ENCODE measurements at places on chromosomes 1 and 21. TPM values are rescaled to one million over a fixed set of nuclear protein-coding genes. Genes with fewer than 3 reads are reported as not detected.

DMBX1 gene
- not detected for total RNA-seq

DNA sequence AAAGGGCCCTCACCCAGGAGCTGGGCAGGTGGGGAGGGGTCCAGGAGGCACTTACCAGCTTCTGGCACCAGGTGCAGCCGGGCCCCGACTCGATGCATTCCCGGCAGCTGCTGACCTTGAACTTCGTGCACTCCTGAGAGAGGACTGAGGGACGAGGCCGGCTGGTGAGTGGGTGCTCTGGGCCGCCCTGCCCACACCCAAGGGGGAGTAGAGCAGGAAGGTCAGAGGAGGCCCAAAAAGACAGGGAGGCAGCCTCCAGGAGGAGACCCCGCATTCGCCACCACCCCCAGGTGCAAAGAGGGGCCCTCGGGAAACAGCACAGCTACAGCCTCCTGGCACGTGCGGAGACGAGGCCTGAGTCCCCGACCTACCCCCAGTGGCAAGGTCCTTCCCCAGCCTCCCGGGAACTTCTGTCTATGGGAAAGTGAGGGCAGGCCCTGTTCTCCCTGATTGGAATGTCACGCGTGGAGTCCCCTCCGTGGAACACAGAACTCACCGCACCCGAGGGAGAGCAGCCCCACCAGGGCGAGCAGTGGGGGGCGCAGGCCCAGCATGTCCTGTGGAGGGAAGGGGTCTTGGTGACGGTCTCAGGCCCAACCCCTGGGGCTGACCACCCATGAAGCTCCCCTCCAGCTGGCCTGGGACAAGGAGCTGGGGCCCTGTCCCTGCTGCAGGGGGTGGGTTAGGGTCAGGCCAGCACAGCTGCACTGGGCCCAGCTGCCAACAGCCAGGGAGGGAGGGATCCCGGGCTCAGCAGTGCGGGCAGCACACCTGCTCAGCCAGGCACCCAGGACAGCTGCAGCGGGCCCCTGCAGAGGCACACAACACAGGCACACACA is 10.3 kb downstream of the ITGB2 start:
- no peak for DNase-seq

- no peak for DNase-seq
Measured at GRCh38 chr1:35958558-35958957, 27.7 kb downstream of the AGO3 start.

DNA sequence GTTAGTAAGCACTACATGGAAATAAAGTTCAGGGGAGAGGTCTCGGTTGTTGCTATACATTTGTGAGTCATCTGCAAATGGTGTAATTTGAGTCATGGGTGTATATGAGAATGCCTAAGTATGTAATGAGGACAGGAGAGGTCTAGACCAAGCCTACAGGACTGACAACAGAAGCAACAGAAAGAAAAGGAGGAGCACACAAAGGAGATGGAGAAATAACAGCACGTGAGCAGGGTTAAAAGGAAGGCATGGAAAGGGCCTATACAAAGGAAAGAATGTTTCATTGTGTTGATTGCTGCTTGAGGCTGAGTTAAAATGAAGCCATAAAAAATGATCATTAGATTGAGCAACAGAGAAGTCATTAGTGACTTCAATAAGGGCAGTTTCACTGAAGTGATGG is 28.0 kb upstream of the PRKAA2 start:
- DNase-seq: no peak

DNA sequence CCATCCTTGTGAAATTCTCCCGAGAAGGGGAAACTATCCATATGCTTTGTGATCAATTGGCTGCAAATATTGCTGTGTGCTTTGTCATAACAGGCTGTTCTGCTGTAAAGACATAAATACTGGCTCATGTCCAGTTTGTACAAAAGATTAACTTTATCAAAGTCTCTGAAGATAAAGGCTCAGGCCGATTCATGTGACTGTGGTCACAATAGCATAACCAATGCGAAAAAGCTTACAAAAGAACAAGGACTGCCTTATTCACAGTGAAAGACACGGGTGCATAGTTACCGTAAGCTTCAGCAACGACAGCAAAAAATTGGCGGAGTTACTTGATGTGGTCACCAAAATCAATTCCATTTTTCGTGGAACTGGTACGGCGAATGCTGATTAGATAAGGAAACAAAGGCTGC is 173.6 kb upstream of the CHRM3 start:
- no peak for DNase-seq

DNA sequence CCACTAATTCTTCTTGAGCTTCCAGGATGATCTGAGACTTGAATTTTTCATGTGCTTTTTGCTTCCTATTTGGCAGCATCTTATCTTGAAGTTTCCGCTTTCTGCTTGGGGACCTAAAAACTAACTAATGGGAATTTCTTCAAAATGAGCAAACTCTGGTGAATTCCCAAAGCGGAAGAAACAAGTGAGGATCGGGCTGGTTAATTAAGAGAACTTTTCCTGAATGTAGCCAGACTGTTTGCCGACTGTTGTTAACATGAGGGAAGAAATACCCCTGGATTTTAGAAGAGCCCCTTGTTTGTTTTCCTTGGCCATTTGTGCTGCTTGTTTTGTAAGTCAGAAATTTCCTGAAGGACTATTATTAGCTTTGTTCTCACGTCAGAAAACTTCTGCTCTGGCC is 6.1 kb upstream of the SELE start:
- no peak for DNase-seq

DNA sequence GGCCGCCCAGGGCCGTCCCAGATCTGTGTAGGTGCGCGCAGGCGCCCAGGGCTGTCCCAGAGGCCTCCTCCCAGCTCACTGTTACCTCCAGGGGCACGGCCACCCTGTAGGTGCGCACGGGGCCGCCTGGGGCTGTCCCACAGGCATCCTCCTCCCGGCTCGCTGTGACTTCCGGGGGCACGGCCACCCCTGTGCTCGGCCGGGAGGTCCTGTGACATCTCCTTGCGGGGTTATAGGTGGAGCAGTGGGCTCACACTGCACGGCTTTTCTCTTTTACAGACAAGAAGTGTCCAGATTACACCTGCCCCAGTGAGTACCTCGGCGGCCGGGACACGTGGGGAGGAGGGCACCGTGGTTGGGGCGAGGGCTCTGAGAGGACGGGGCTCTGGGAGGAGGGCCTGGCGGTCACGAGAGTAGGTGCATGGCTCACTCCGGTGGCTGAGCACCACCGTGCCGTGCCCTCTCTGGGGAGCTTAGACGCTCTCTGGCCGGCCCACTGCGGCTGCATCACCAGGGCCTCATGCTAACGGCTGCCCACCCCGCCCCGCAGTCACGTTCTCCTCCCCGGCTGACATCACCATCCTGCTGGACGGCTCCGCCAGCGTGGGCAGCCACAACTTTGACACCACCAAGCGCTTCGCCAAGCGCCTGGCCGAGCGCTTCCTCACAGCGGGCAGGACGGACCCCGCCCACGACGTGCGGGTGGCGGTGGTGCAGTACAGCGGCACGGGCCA is 21.4 kb downstream of the COL6A1 start:
- peak; percentile 74 for DNase-seq

- DNase-seq: no peak
Measured at GRCh38 chr1:14334336-14335176, 263.9 kb upstream of the KAZN start.

DNA sequence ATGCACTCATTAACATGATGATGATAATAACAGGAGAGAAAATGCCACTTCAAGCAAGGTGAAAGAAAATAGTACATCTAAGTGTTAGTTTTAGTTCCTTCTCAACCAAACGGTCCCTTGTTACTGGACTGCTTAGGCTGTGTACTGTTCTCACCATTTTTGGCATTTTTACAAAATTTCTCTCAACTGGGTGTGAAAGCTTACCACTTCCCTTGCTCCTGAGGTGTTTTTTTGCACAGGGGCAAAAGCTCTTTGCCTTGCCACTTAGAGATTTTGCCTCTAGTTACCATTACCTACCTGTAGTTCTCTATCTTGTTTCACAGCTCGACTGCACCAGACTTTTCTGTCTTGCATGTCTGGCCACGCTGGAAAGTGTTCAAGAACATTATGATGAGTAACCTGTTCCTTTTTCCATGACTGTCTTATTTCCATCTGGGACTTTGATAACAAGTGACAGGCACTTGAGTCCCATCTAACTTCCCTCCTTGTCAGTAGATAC is 10.7 kb downstream of the NEK7 start:
- DNase-seq: no peak

ITLN2 gene
- not detected for total RNA-seq

DNA sequence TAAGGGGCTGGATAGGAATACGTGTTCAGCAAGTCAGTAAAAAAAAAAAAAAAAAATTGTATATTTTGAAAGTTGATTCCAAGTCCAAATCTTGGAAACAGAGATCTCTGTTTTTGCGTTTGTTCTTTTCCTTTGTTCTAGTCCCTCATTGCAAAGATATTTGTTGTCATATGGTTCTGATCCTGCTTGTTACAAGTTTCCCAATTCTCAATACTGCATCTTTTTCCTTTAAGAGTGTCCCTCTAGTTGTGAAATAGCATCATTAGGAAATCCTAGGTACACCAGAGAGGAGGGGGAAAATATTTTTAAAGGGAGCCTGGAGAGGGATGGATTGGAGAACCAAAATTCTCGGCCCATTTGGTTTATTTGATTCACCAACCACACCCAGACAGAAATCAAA is 152.2 kb upstream of the C1orf105 start:
- no peak for DNase-seq

CRYAA gene
- total RNA-seq: not detected

GRCh38 chr1:200400556-200400955 is 9.3 kb downstream of the ZNF281 start:
- no peak for DNase-seq

DNA sequence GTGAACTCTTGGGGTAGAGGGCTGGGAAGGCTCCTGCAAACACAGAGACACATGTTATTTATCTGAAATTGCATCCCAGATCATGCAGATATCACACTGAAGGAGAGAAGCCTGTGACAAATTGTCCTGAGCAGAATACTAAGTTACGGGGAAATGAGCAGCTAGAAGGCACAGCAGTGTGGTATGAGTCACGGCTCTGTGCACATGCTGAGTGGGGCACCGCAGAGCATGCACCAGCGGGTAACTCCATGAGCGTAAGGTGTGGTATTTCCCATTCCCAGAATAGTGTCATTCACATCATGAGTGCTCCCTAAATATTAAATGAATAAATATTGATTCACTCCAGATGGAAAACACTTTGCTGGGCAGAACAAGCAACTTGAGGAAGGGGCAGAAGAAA is 21.3 kb upstream of the FCRL2 start:
- DNase-seq: no peak

GOLT1A gene
- total RNA-seq: not detected

GNAT2 gene
- total RNA-seq: not detected

RGS8 gene
- total RNA-seq: not detected

DNA sequence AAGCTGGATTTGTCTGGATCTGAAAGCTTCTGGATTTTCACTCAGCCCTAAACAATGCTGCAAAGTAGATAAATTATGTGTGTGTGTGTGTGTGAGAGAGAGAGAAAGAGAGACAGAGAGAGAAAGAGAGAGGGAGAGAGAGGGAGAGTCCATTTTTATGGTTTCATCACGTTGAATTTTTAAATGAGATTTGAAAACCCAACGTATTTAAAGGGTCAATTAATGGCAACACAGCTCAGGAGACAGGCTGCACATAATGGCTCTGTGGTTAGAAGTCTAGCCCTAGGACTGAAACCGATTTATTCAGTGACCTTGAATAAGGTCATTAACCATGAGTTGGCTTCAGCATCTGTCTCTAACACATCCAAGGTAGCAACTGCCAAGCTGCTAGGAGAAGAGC is 35.3 kb upstream of the FMN2 start:
- DNase-seq: no peak

GPATCH2 gene
- total RNA-seq: 18.5 TPM

GRCh38 chr21:37792046-37792445 is 124.2 kb downstream of the KCNJ6 start:
- no peak for DNase-seq

DNA sequence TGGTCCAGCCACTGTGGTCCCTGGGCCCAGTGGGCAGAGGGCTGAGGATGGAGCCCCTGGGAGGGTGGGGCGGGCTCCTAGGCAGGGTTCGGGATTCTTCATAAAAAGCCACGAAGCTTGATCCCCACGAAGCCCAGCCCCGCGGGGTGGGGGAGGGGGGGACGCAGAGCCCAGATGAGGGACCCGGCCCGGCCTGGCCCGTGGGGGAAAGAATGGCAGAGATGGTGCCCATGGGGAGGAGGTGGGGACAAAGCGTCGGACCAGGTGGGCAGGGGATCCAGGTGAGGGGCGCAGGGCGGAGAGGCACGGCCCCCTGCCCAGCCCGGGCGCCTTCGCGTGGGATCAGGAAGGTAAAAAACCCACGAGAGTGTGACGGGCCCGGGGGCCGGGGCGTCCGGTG is 6.0 kb upstream of the SMIM12 start:
- DNase-seq: no peak

DNA sequence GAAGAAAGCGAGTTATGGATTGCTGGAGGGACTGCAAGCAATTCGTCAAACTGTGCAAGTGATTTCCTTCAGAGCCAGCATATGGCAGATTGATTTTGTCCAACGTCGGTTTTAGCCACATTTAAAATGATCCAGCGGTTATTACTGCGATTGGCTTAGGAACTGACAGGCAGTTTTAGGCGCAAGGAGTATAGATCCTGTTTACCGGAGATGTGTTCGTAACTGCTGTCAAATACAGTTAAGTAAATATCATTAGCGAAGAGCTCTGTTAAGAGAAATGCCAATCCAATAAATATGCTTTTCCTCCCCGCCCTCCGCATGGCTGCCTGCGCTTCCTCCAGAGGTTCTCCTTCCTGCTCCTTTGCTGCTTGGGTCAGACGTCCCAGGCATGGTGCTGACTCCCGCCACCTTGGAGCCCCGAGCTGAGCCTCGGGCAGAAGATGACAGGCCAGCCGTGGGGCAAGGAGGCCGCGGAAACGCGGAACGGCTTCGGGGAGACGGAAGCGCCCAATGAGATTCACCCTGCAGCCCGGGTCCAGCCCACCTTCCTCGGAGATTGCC is 9.4 kb upstream of the BARHL2 start:
- DNase-seq: no peak

KCTD3 gene
- 93.0 TPM for total RNA-seq

GRCh38 chr1:212545941-212546635 is 62.5 kb upstream of the ATF3 start:
- DNase-seq: peak; percentile 78

DNA sequence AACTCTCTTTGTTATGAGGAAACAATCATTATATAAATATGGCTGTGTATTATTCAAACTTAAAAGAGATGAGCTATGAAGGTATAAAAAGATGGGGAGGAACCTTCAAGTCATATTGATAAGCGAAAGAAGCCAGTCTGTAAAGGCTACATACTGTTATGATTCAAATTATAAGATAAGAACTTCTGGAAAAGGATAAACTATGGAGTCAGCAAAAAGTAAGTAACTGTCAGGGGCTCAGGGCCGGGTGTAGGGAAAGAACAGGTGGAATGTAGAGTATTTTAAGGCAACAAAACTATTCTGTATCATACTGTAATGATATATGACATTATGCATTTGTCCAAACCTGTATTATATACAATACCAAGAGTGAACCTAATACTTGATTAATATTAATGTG is 573.1 kb upstream of the ZRANB2 start:
- DNase-seq: no peak

DNA sequence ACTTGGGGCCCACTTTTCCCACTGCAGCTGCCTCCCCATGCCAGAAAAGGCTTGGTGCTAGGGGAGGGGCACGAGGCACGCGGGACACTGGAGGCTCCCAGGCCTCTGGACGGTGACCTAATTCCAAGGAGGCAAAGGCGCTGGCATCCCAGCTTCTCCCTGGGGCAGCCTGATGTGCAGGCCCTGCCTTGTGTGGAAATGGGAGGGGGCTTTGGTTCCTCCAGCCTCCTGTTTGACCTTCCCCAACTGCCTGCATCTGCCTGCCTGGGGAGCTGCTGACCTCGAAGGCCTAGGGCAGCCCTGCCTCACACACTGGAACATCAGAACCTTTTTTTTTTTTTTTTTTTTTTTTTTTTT is 39.9 kb downstream of the KIAA1614 start:
- peak; percentile 59 for DNase-seq

- no peak for DNase-seq
Measured at GRCh38 chr1:246095443-246095842, 411.6 kb downstream of the SMYD3 start.

Data from sigmoid colon (tissue), 7 donors.